Keratinocyte (primary cell): ENCODE measurements at places on chromosomes 3 and 15.

DNA sequence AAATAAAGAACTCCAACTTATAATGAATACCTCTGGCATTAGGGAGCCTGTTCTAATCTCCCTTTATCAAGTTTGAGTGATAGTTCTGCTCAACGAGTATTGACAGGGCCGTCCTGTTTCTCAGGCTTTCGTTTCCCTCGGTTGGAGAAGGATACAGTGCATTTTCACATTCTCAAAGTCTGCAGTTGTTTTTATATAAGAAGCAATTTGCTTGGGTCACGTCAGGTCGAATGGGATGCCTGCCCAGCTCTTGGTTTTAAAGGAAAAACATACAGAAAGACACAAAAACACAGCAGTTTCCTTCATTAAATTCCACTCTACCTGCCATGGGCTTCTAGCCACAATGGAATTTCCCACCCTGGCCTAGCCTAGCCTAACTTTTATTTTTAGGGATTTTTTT is 366.3 kb downstream of the TIGIT start:
- H3K27me3 ChIP-seq: no peaks in the 10 kb centered on the region
- no peak overlapping the region for H3K27ac ChIP-seq
- H3K4me3 ChIP-seq: no peak overlapping the region
- DNase-seq: no peak
- peaks cover 2% of the 10 kb centered on the region for H3K4me1 ChIP-seq

DNA sequence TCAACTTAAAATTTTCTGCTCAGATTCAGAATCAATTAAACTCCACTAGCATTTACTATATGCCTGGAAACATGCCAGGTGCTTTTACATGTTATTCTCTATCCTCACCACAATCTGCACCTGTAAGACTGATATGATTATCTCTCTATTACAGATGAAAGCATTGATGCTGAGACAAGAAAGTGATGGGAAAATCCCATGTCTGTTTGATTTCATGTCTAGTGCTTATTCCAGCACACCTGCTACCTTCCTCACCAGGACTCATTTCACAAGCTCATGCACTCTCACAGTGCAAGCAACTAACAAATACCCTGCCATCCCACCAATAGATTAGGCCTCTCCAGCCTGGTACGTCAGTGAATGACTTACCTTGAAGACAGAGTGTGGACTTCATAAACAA is 25.0 kb upstream of the BCL6 start:
- peaks cover 42% of the 10 kb centered on the region for H3K4me1 ChIP-seq
- H3K27ac ChIP-seq: no peak overlapping the region
- H3K4me3 ChIP-seq: no peak overlapping the region
- H3K36me3 ChIP-seq: no peaks in the 10 kb centered on the region
- DNase-seq: no peak

- no peaks in the 10 kb centered on the region for H3K36me3 ChIP-seq
- H3K27ac ChIP-seq: no peak overlapping the region
- no peak for DNase-seq
These were observed 223.2 kb upstream of the THBS1 start for GRCh38 chr15:39357480-39358268.

DNA sequence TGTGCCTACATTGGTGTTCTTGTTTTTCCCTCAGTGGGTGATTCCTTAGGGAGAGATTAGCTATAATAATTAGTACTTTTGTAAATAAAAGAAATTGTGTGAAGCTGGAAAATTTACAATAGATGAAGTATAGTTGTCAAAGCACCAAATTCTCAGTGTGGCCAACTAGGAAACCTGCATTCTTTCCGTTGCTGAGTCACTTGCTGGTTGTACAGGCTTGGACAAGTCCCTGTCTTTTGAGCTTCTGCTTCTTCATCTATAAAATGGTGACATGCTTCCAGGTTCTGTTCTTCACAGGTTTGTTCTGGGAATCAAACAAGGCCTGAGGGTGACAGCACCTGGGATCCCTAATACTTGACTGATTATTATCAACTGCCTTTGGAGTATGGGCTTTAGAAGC is 184.1 kb upstream of the HES1 start:
- H3K27ac ChIP-seq: peak overlapping the region; percentile 31
- no peaks in the 10 kb centered on the region for H3K27me3 ChIP-seq
- no peaks in the 10 kb centered on the region for H3K36me3 ChIP-seq
- no peak overlapping the region for H3K4me3 ChIP-seq
- peak; percentile 48 for DNase-seq

DNA sequence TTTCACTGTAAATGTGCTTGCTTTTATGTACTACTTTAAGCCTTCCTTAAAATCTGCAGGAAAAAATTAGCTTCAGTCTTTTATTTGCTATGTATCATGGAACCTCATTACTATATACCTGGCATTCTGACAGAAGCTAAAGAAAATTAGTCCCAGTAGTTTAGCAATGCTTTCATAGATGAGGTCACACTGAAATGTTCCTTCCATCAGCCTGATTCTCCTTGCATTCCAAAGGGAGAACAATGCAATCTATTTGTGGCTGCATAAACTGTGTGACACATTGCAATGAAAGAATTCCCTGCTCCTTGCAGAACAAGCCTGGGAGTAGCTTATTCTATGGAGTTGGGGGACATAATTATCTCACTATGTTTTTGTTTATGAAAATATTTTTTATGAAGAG is 691.5 kb upstream of the ARPP21 start:
- H3K4me3 ChIP-seq: no peak overlapping the region
- no peaks in the 10 kb centered on the region for H3K27me3 ChIP-seq
- H3K36me3 ChIP-seq: no peaks in the 10 kb centered on the region
- no peak for DNase-seq

GRCh38 chr3:89783341-89783927 is 676.0 kb downstream of the EPHA3 start:
- no peaks in the 10 kb centered on the region for H3K36me3 ChIP-seq
- no peak overlapping the region for H3K27ac ChIP-seq
- no peaks in the 10 kb centered on the region for H3K27me3 ChIP-seq
- no peak for DNase-seq
- no peak overlapping the region for H3K4me3 ChIP-seq
- no peaks in the 10 kb centered on the region for H3K4me1 ChIP-seq

DNA sequence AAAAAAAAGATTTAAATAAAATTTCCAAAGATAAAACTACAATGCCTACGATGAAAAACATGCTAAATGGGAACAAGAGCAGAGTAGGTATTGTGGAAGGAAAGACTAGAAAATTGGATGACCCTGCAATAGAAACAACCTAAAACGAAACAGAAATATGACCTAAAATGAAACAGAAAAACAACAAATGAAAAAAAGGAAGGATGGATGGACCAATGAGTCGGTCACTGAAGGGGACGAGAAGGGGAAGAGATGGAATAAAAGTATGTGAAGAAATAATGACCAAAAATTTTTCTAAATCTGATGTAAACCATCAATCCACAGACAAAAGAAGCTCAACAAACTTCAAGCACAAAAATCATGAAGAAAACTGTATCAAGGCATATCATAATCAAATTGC is 44.8 kb downstream of the TBC1D2B start:
- H3K36me3 ChIP-seq: peaks cover 5% of the 10 kb centered on the region
- H3K4me3 ChIP-seq: no peak overlapping the region
- DNase-seq: no peak
- H3K4me1 ChIP-seq: peaks cover 2% of the 10 kb centered on the region

DNA sequence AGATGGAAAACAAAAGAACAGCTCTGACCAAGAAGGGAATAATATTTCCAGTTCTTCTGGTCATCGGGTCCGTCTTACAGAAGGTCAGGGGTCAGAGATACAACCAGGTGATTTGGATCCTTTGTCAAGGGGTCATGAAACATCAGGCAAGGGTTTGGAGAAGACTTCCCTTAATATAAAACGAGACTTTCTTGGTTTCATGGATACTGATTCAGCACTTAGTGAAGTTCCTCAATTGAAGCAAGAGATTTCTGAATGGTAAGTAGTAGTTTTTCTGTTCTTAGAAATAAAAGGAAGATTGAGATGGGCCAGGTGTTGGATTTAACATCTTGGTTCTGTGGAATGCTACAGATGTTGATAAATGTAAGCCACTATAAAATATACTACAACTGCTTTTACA is 9.5 kb downstream of the MGA start:
- no peaks in the 10 kb centered on the region for H3K27me3 ChIP-seq
- H3K4me1 ChIP-seq: peaks cover 4% of the 10 kb centered on the region
- no peak overlapping the region for H3K4me3 ChIP-seq
- H3K27ac ChIP-seq: no peak overlapping the region
- no peak for DNase-seq
- peaks cover 4% of the 10 kb centered on the region for H3K36me3 ChIP-seq

GRCh38 chr3:55541456-55541855 is 54.4 kb upstream of the WNT5A start:
- H3K36me3 ChIP-seq: no peaks in the 10 kb centered on the region
- peaks cover 15% of the 10 kb centered on the region for H3K27me3 ChIP-seq
- no peak overlapping the region for H3K4me3 ChIP-seq
- H3K4me1 ChIP-seq: no peaks in the 10 kb centered on the region
